ENCODE measurements at places on chromosomes 2 and 18.

- DNase-seq, result no peak
These were observed 17.4 kb downstream of the IRS1 start for GRCh38 chr2:226782092-226782713.

GRCh38 chr2:52810460-52810859, 957.1 kb upstream of the CHAC2 start:
- DNase-seq, result no peak

DNA sequence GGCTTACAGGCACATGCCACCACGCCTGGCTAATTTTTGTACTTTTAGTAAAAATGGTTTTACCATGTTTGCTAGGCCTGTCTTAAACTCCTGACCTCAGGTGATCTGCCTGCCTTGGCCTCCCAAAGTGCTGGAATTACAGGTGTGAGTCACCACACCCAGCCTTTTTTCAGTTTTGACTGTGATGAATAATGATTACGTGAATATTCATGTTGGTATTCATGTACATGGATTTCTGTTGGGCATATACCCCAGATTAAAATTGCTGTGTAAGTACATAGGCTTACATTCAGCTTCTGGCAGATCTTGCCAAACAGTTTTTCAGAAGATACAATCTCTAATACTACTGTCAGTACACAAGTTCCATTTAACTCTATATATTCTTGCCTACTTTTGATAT, 20.9 kb downstream of the SLC39A10 start:
- DNase-seq, result no peak

- DNase-seq, result no peak
These were observed 150.8 kb downstream of the MEMO1 start for GRCh38 chr2:31859959-31860358.

- DNase-seq, result no peak
These were observed 152.0 kb downstream of the SRBD1 start for GRCh38 chr2:45458909-45459563.

DNA sequence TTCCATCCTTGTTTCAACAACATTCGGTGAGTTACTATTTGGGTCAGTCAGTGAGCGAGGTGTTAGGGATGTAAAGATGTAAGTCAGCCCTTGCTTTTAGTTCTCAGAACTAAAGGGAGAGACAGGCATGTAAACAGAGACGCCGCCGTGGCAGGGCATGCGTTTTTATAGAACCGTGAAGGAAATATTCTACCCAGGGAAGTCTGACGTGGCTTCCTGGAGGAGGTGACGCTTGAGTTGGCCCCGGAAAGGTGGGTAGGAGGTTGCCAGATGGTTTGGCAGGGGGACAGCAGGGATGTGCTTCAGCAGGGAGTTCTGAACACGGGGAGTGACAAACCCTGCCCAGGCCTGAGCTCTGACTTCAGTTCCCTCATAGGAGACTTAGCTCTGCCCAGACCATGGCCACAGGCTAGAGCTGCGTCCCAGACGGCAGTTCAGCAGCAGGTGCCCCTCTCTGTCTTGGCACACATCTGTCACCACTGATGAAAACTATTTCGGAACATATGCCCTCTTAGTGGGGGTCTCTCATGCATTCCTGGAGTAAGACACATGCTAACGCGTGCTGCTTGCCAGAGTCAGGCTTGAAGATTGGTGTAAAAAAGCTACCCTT, 23.4 kb upstream of the RPL31 start:
- DNase-seq, result no peak

DNA sequence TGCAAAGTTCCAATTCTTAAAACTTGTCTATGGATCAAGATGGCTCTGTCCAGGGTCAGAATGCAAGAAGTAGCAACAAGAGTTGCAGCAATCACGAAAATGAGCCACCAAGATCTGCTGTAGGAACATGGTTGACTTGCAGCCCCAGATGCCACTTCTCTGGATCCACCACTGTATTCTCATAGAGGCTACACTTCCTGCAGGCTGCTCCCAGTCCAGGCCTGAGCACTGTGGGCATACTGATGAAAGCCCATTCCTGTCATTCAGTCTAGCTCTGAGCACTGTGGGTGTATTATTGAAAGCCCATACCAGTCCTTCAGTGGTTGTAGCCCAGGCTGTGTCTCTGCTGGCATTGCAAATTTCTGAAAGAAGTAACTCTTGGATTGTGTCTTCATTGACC, 213.9 kb upstream of the AGAP1 start:
- DNase-seq, result no peak

GRCh38 chr18:40935423-40935822, 1019.6 kb upstream of the PIK3C3 start:
- no peak for DNase-seq

DNA sequence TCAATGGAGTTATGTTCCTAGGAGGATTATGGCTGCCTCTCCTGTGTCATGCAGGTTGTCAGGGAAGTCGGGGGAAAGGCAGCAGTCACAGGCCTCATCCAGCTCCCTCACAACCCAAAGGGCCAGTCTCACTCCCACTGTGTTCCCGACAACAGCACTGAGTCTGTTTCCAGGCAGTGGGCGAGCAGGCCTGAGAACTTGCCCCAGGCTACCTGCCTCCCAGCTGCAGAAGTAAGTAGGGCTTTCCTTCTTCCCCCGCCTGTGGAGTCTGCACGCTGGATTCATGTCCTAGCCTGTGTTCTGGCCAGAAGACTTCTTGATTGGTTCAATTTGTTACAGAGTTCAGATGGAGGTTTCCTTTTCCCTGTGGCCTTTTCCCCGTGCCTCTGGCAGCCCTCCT, 8.2 kb upstream of the ZNF638 start:
- no peak for DNase-seq

DNA sequence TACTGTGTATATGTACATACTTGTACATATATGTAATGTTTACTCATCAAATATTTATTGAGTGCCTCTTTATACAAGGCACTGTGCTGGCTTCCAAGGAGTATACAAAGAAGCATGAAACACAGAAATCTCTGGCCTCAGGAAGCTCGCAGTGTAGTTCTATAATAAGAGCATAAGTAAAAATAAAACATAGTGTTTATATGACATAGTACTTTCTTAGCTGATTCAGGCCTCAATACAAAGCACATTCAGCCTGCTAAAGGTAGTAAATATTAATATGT, 13.9 kb downstream of the STAMBP start:
- DNase-seq, result no peak

DNA sequence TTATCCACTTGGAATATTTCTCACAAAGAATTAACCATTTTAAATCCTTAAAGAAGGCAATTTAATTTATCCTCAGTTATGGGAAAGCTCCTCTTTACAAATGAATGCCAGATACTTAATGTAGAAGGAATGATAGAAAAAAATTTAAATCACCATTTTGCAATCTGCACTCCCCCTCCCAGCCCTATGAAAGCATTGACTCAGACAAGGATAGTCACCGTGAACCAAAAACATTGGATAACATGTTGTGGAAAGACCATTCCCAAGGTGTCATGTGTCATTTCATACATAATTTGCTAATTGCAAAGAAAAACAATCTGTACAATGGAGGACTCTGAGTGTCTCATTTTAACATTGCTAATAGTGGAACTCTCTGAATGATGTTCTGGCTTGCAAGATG, 421.0 kb downstream of the TXNL1 start:
- no peak for DNase-seq

DNA sequence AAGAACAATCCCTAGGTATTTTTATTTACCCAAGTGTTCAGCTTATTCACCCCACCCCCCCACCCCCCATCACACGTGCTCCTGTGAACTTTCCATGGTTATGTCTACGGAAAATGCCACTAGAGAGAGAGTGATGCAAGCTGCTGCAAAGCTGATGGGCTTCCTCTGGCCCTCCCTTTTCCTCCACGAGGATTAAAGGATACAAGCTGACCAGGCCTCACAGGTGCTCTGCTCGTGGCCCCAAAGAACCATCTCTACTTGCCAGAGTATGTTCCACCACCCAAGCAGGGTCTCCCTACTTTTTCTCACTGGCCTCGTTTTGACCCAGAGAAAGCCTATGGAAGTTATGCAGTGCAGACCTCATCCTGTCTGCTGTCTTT, 342.6 kb downstream of the CELF4 start:
- no peak for DNase-seq

DNA sequence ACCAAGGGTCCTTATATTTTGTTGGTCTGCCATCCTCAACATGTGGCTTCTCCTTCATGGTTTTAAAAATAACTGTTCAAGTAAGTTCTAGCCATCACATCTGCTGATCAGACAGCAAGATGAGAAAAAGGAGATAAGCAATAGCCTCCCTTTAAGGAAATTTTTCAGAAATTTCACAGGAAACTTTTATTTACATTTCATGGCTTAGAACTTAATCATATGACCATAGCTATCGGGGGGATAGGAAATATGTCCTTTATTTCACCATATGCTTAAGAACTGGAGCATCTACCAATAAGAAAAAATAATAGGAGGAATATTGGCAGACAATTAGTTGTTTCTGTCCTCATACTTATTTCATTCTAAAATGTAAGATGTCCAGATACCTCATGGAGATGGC, 16.2 kb downstream of the ATF2 start:
- DNase-seq, result no peak

- no peak for DNase-seq
These were observed 352.8 kb downstream of the LRRTM4 start for GRCh38 chr2:77169426-77169825.

- DNase-seq, result peak; percentile 15
These were observed 27.5 kb downstream of the CNRIP1 start for GRCh38 chr2:68292108-68292710.

DNA sequence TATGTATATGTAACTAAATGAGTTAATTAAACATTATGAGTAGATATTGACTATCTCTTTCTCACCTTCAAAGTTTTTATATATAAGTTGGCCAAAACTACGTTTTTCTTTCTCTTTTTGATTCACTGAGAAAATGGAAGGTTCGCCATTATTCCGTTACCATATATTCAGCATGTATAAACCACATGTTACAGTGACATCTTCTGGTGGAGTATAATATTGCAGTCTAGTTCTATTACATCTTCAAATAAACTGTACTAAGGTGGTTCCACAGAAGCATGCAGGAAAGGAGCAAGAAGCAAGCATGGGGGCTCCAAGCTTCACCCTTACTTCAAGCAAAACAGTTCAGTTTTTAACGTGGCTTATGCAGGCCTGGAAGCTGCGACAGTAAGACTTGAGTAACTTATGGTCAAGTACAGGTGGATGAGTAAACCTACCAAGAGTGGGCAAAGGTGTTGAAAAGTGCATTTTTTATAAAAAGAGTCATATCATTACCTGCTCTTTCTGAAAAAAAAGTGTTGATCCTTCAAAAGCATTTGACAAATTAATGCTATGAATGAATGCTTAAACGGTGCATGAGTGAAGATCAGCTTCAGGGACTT, 129.8 kb upstream of the RAB6C start:
- peak; percentile 81 for DNase-seq

GRCh38 chr18:74141667-74142066, 6.0 kb downstream of the FBXO15 start:
- DNase-seq, result no peak

GRCh38 chr18:36934884-36935283, 106.0 kb downstream of the KIAA1328 start:
- no peak for DNase-seq

DNA sequence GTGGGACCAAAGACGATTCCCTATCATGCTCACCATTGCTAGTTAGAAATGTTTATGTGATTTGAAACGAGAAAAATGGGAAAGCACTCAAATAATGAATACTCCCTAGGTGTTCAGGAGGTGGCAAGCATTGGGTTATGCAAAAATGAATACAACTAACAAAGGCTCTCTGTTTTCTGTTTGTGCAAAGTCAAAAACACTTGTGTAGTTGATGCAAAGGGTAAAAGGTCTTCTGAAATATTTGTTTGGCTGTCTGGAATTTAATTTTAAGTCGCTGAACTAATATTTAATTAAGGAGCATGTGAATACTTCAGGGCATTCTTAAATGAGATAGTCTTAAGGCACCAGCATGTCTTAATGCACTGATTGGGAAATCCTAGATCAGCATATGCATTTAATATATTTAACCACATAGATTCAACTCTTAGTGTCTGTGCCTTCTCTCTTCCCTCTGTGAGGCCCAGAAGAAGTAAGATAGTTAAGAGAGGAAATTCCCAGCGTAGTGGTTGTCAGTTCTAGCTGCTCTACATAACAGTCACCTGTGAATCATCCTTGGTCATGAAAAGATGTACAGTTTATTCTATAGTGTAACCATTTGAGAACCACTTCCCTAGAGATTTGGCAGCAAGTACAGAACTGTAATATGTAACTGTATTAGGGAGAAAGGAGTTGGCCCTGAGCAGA, 111.9 kb downstream of the EPC2 start:
- DNase-seq, result no peak

GRCh38 chr2:172572981-172573380, 17.1 kb downstream of the PDK1 start:
- DNase-seq, result no peak

DNA sequence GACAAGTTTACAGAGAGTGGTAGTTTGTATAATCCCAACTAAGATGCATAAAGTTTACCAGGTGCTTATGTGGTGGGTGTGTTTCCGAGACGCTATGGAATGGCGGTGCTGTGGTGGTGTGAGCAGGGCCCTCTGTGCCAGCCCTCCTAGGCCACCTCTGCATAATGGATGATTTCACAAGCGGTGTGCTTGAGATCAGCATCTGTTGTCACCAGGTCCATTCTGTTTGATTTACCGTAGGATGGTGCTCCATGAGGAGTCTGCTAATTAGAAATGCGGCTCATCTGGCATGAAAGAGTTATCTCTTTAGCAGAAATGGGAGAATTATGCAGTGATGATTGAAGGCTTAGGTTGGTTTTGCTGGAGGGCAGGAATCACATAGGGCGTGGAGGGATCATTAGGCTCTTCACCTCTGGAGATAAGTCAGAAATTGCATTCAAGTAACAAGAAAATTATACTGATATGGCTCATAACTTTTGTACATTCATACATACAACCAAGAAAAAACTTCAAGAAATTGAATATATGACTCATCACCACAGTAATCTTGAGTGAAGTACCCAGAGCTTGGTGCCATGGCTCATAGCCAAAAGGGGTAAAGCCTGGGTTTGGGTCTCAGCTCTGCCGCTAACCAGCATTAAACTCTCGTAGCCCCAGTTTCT, 41.4 kb downstream of the CRIM1 start:
- no peak for DNase-seq

DNA sequence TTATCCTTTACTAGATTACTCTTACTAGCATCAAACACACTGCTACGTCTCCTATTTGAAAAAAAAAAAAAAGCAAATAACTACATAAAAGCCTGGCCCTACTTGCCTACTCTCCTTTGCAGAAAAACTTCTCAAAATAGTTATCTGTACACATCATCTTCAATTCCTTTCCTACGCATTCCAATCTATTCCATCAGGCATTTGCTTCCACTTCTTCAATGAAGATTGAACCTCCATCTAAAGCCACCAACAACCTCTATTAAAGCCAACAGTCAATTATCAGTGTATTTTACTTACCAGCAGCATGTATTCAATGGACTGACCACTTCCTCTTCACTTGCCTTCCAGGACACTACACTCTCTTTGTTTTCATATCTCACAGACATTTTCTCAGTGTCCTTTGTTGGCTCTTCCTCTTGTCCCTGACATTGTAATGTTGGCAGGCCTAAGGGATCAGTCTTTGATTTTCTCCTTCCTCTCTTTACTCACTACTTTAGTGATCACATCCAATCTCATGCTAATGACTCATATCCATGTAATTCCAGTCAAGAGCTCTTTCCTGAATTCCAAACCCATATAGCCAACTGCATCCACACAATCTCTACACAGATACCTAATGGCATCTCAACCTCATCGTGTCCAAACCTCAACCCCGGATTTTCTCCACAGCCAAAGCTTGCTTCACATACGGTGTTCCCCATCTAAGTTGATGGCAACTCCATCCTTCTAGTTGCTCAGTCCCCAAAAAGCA, 131.3 kb downstream of the CCDC148 start:
- no peak for DNase-seq

GRCh38 chr2:230408244-230408842, 7.7 kb upstream of the SP100 start:
- DNase-seq, result no peak
